ENCODE measurements at places on chromosomes 13 and 19. TPM values are rescaled to one million over a fixed set of nuclear protein-coding genes. Genes with fewer than 3 reads are reported as not detected.

DNA sequence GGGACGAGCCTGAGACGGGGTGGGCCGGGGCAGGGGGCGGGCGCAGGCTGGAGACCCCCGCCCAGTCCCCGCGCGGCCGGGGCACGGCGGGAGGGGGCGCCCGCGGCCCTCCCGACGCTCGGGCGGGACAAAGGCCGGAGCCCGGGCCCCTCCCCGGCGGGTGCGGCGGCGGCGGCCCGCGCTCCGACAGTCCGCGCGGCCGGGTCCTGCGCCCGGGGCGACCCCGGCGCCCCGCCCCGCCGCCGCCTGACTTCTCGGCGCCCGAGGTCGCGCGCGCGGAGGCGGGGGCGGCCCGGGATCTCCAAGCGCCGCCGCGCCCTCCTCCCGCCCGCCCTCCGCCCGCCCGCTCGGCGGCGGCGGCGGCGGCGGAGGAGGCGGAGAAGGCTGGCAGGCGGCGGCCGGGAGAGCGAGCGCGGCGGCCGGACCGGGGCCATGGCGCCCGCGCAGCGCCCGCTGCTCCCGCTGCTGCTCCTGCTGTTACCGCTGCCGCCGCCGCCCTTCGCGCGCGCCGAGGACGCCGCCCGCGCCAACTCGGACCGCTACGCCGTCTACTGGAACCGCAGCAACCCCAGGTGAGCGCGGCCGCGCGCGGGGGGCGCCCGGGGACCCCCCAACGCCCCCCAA is at the start of gene EFNA2:
EFNA2 (plus strand) TSS at position 137 of the 624 bp plus-strand sequence; CDS start at position 433, 296 bp downstream.
- no peak for DNase-seq
- H3K36me3 ChIP-seq, result no peaks in the 10 kb centered on the region
- H3K4me1 ChIP-seq, result peaks cover 7% of the 10 kb centered on the region
- H3K27ac ChIP-seq, result no peak within 1 kb of the TSS

DNA sequence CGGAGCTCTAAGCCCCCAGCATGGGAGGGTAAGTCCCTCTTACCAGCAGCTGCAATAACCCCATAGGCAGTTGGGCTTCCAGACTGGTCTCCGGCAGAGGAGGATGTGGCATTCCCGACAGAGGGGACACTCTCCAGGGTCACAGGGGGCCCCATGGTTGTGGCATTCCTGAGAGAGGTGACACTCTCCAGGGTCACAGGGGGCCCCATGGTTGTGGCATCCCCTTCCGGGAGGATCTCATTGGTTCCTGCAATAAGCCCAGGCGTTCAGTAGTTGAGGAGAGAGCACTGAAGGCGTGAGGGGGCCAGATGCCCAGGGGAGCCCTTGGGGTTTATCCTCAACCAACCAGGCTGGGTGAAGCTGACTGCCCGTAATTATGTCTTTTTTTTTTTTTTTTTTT is 5.4 kb downstream of the CD320 start:
- H3K4me3 ChIP-seq, result no peak overlapping the region
- no peak overlapping the region for H3K27ac ChIP-seq
- peaks cover 8% of the 10 kb centered on the region for H3K4me1 ChIP-seq
- DNase-seq, result no peak

Gene NCAN
- not detected for total RNA-seq

Gene FUT1
- 0.06 TPM for total RNA-seq

- H3K4me1 ChIP-seq, result no peaks in the 10 kb centered on the region
- H3K36me3 ChIP-seq, result peaks cover 7% of the 10 kb centered on the region
- H3K4me3 ChIP-seq, result no peak overlapping the region
- DNase-seq, result peak; percentile 75
These were observed 15.7 kb downstream of the PLIN3 start for GRCh38 chr19:4851551-4852290.

DNA sequence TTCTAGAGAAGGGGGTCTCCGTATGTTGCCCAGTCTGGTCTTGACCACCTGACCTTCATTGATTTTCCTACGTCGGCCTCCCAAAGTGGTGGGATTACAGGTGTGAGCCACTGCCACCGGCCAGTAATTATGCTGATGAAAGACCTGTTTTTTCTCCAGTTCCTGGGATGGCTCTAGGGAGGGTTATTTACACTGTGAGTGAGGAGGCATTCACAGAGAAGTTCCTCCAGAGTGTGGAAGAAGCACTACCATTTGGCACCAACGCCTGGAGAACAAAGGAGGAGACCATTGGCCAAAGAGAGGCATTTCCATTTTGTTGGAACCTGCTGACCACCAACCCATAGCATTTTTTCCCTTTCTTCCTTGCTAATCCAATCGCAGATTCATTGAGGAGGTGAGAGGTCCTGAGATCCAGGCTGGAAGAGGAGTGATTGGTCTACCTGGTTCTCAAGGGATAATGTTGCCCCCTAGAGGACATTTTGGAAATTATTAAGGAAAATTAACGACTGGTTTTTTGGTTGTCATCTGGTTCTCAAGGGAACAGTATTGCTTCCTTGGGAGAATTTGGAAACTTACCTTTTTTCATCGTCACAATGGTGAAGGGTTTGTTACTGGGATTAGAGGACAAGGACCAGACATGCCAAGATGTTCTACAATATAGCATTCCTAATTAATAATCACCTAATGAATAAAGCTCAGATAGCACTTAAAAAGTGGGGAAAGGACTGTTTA is 5.5 kb upstream of the SAE1 start:
- no peaks in the 10 kb centered on the region for H3K4me1 ChIP-seq
- H3K27me3 ChIP-seq, result no peaks in the 10 kb centered on the region
- peak; percentile 86 for DNase-seq
- no peak overlapping the region for H3K4me3 ChIP-seq

Gene LILRA6
- not detected for total RNA-seq

DNA sequence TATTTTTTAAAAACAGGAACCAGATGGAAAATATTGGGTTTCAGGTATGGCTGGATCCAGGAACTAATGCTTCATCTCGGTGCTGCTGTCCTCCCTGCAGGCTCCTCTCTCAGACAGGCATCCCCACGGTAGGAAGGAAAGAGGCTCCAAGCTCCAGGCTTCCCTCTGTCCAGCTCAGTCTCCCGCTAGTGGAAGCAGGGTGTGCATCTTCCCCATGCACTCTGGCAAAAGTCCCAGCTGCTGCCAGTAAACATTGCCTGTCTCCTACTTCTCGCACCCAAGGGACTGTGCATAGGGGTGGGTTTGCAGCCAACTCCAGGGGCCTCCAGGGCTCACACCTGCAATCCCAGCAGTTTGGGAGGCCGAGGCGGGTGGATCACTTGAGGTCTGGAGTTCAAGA is 29.2 kb downstream of the IL12RB1 start:
- no peaks in the 10 kb centered on the region for H3K27me3 ChIP-seq
- H3K4me3 ChIP-seq, result no peak overlapping the region
- DNase-seq, result no peak
- no peak overlapping the region for H3K27ac ChIP-seq
- H3K4me1 ChIP-seq, result peaks cover 6% of the 10 kb centered on the region

Gene RGS9BP
- 0.13 TPM for total RNA-seq

- H3K27me3 ChIP-seq, result no peaks in the 10 kb centered on the region
- no peaks in the 10 kb centered on the region for H3K4me1 ChIP-seq
- no peak overlapping the region for H3K27ac ChIP-seq
- H3K4me3 ChIP-seq, result no peak overlapping the region
- DNase-seq, result no peak
- H3K36me3 ChIP-seq, result no peaks in the 10 kb centered on the region
These were observed 237.0 kb upstream of the TSHZ3 start for GRCh38 chr19:31586282-31586681.

Gene KASH5
- total RNA-seq, result 0.37 TPM

GRCh38 chr19:4830768-4831265 is 695 bp downstream of the TICAM1 start:
- H3K27ac ChIP-seq, result peak overlapping the region; percentile 77
- H3K27me3 ChIP-seq, result no peaks in the 10 kb centered on the region
- H3K4me1 ChIP-seq, result no peaks in the 10 kb centered on the region
- H3K36me3 ChIP-seq, result no peaks in the 10 kb centered on the region
- no peak for DNase-seq

DNA sequence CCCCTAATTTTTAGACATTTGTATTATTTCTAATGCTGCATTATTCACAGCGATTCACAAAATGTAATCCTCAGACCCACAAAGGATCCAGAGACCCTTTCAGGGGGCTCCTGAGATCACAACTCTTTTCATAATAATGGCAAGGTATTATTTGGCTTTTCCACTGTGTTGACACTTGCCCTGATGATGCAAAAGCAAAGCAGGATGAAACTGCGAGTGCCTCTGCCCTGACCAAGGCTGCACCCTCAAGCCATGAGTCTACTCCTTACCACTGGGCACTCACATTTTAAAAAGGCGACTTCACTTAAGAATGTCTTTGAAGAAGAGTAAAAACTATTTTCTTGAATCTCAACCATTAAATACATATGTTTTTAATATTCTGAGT is 11.4 kb downstream of the ELF1 start:
- H3K36me3 ChIP-seq, result no peaks in the 10 kb centered on the region
- no peaks in the 10 kb centered on the region for H3K27me3 ChIP-seq
- no peak overlapping the region for H3K4me3 ChIP-seq
- DNase-seq, result no peak
- H3K27ac ChIP-seq, result no peak overlapping the region

- peaks cover 11% of the 10 kb centered on the region for H3K4me1 ChIP-seq
- peak; percentile 86 for DNase-seq
- H3K27ac ChIP-seq, result no peak overlapping the region
These were observed 5.7 kb upstream of the FBXO27 start for GRCh38 chr19:39038098-39038497.

Gene CRLF1
- total RNA-seq, result 305 TPM

GRCh38 chr19:10262771-10263170 is 8.1 kb upstream of the ICAM1 start:
- H3K36me3 ChIP-seq, result peaks cover 11% of the 10 kb centered on the region
- no peaks in the 10 kb centered on the region for H3K27me3 ChIP-seq
- H3K4me1 ChIP-seq, result no peaks in the 10 kb centered on the region
- DNase-seq, result no peak
- no peak overlapping the region for H3K4me3 ChIP-seq

Gene TEAD2
- total RNA-seq, result 125 TPM

DNA sequence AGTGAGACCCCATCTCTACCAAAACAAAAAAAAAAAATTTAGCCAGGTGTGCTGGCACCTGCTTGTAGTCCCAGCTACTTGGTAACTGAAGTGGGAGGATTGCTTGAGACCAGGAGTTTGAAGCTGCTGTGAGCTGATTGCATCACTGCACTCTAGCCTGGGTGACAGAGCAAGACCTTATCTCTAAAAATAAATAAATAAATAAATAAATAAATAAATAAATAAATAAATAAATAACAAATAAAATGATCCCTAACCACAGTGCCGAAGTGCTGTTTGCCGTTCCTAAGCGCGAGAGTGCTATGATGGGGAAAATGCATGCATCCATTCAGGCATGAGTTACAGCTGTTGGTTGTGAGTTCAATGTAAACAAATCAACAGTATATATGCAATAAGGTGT is 27.2 kb downstream of the WDR88 start:
- H3K4me1 ChIP-seq, result no peaks in the 10 kb centered on the region
- no peaks in the 10 kb centered on the region for H3K27me3 ChIP-seq
- H3K36me3 ChIP-seq, result no peaks in the 10 kb centered on the region
- H3K4me3 ChIP-seq, result no peak overlapping the region
- no peak for DNase-seq

DNA sequence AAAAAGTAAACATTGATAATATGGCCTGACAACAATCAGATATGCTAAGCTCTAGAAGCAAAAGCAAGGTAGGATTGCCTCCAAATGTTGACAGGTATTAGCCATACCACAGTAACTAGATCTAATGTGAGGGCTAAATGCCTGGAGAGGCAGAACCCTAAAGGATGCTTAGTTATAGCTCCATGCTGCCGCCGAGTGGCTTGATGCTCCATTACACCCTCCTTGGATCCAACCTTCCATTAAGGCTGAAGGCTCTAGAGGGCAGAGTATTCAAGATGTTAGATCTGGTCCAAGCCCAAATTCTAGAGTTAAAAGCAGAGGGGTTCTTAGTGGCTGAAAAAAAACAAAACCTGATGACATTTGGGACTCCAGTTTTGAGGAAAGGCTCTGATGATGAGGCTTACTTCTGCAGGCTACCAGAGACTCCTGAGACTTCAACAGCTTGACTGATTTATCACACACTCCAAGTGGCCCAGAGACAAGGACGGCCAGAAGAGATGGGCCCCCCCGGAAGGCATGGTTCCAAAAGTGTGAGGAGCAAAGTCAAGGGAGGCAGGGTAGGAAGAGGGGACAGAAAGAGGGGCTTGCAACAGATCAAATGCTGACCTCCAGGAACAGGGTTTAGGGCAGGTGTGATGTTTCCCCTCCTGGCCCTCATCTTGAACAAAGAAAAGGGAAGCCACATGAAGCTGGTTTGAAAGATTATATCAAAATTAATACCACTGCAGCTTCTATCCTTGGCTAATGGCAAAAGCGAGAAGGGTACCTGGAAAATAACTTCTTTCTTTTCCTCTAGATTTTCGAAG is 21.9 kb upstream of the CPB2 start:
- DNase-seq, result peak; percentile 96
- H3K27ac ChIP-seq, result peak overlapping the region; percentile 99
- H3K36me3 ChIP-seq, result no peaks in the 10 kb centered on the region
- peaks cover 58% of the 10 kb centered on the region for H3K4me1 ChIP-seq

DNA sequence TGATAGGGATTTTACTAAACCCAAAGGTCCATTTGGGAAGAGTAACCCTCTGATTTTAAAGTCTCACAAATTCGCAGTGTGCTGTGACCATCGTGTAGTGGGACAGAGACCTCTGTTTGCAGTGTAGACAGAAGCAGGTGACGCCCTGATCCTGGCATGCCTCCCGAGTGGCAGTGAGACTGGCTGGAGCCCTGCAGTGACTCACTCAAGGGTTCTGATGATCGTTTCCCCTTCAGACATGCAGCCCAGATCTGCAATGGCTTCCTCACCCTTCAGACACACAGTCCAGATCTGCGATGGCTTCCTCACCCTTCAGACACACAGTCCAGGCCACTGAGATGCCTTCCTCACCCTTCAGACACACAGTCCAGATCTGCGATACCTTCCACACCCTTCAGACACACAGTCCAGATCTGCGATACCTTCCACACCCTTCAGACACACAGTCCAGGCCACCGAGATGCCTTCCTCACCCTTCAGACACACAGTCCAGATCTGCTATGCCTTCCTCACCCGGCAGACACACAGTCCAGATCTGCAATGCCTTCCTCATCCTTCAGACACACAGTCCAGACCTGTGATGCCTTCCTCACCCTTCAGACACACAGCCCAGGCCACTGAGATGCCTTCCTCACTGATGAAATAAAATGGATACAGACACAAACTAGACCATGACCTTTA is 125.2 kb downstream of the ATP11A start:
- no peaks in the 10 kb centered on the region for H3K27me3 ChIP-seq
- H3K4me1 ChIP-seq, result no peaks in the 10 kb centered on the region
- no peak for DNase-seq
- H3K36me3 ChIP-seq, result no peaks in the 10 kb centered on the region

Gene BCAM
- total RNA-seq, result 3.4 TPM

Gene BEST2
- 0.13 TPM for total RNA-seq

All from A673 (cell line).